Esophagus squamous epithelium (tissue), 5 donors: ENCODE measurements at places on chromosomes 16 and 17. TPM values are rescaled to one million over a fixed set of nuclear protein-coding genes. Genes with fewer than 3 reads are reported as not detected.

DNA sequence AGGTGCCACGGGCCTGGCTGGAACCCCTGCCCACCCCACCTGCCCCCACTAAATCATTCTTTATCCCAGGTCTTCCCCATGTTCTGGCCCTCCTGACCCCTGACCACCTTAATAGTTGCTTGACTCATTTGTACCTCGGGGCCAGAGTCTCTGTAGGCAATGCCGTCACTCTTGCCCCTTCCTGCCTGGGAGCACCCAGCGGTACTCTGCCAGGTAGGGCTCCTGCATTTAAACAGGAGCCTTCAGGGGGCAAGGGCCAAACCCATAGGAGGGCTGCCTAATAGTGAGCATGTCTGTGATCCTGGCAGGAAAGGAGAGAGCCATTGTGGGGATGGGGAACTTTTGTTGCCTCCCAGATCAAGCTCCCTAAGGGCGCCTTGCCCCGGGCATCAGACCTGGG, 8.8 kb upstream of the ITGA3 start:
- no peak for DNase-seq

GRCh38 chr16:5604770-5605169, 507.2 kb upstream of the EEF2KMT start:
- no peak for DNase-seq

DNA sequence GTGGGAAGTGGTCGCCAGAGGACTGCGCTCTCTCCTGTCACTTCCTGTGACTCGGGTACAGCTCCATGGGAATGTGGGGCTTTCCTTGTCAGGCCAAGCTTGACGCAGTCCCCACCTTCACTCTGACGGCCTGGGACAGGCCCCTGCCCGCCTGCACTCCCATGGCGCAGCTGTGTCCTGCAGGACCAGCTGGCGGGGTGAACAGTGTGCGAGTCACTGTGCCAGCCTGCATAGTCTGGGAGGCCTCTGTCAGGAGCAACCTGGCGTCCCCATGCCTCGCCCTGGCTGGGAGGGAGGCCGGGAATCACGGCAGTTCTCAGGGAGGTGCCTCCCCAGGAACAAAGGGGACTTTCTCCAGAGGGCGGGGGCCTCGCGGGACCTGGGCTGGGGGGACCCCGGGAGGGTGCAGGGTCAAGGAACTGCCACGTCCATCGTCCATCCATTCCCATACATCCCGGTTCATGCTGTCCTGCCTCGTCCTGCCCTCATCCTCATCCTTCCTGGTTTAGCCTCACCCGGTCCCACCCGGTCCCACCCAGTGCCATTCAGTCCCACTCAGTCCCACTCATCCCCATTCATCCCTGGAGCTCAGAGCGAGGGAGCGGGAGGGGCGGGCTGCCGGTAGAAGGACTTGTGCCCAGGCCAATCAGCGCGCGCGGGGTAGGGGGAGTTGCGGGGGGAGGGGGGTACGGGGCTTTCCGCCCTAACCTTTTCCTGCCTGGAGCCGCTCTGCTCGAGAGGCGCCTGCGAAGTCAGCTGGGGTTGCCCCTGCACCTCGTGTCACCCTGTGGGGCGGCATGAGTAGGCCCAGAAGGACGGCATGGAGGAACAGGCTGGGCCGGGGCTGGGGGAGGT, 13.4 kb downstream of the FLYWCH1 start:
- DNase-seq, result no peak

DNA sequence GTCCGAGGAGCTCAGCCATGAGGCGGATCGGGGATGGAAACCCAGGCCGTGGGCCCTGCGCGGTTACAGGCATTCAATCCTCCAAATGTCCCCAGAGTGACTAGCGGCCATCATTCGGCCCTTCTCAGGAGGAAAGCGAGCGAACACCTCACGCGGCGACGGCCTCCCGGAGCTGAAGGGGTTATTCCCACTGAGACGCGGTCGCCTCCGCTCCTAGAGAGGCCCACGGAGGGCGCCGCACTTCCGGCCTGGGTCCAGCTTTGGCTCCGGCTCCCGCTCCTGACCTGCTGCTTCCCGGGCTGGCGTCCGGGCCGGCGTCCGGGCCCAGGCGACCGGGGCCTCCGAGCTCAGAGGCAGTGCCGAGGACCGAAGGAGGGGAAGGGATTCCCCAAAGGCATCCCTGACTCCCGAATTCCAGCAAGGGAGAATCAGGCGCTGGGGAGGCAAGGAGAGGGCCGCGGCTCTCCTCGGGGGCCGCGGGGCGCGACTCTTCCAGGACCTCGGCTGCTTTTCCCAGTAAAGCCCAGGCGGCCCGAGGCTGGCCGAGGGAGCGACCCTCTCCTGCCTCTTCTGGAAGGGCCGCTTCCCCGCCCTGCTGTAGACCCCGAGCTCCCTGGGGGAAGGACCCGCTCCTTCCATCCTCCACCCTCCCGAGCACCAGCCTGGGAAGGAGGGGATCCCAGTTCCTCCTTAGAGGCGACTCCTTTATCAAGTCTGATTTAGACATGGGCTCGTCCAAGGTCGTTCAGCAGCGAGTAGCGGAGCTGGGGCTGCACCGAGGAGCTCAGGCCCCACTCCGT, 18.6 kb upstream of the ZNF629 start:
- DNase-seq, result no peak

DNA sequence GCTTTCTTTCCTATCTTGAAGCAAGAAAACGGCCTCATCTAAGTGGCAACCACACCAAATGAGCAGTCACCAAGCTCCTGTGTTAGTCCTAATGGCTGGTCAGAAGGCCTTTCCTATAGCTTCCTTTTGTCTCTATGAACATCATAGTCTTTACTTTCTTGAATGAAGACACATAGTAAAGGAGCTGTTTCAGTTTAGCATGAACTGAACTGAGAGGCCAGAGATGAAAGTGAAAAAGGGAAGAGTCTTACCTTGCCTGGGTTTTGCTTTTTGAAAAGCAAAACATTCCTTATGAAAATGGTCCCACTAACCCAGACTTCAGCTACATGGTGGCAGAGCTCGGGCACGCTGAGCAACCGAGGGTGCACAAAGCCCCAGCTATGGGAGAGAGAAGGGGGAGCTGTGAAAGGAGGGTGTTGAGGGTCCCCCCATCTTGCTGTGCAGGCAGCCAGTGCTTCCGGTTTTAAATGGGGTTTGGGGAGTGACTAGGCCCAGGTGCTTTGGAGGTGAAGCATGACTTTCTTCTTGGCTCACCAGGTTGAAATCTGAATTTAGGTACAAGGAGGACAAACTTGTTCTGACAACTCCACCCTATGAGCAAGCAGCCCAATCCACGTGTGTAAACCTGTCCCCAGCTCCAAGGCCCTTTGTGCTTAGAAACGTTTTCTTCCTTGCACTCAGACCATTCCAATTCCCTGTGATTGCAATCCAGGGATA, 9.1 kb upstream of the PSMC3IP start:
- DNase-seq, result no peak

- no peak for DNase-seq
These were observed 204.1 kb downstream of the COPRS start for GRCh38 chr17:31654936-31655335.

DNA sequence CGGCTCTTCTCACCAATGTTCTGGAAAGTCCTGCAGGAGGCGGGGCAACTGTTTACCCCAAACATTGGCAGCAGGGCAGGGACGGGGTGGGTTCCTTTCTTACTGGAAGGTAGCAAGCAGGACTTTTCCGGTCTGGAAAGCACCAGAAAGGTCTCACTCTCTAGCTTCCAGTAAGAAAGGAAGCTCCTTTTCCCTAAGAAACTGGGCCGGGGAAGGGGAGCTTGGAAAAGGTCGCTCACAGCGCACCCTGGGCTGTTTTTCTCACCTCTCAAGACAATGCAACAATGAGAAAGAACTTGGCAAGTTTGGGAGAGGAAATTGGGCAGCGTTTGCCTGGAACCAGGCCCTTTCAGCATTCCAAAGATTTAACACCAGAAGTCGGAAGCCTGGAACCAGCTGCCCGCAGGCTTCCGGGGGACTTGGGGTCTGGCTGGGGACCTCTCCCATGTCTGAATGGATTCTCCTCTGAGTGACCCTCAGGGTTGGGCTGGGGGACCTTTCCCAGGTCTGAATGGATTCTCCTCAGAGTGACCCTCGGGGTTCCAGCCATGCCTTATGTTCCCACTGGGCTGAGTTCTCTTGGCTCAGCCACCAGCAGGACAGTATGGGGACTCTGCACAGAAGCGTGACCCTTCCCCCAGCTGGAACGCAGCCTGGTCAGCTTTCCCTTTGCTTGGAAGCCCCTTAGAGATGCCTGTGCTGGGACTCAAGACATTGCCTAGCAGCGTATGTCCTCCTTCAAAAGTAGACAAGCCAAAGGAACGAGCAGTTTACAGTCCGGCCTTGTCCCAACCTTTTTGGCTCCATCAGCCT, 166.5 kb upstream of the PLCG2 start:
- DNase-seq, result no peak

DNA sequence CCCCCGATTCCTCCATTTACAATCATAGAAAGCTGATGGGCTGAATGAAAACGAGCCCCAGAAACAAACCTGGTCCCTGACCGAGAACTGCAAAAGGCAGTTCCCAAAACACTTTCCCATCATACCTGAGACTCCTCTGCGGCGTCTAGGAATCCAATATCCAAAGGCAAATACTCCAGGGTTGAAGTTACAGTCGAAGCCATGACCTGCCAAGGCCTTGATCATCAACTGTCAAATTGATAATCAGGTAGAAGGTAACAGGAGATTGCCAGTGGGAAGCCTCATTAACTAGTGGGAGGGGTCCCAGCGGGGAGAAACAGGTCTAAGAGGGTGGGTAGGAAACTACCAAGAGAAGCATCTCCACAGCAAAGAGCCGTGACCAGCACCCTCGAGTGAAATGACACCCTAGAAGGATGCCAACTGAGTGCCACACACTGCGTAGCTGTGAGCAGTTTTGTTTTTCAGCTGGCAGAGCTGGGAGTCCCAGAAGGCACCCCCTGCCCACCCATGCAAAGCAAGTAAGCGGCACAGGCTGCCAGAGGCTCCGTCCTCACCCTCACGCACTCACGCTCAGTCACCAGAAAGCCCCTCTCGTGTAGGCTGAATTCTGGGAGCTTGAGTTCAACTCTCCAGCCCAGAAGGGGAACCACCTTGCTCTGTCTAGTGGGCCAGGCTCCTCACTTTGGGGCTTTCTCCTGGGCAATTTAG, 146.1 kb downstream of the GAS7 start:
- no peak for DNase-seq

DNA sequence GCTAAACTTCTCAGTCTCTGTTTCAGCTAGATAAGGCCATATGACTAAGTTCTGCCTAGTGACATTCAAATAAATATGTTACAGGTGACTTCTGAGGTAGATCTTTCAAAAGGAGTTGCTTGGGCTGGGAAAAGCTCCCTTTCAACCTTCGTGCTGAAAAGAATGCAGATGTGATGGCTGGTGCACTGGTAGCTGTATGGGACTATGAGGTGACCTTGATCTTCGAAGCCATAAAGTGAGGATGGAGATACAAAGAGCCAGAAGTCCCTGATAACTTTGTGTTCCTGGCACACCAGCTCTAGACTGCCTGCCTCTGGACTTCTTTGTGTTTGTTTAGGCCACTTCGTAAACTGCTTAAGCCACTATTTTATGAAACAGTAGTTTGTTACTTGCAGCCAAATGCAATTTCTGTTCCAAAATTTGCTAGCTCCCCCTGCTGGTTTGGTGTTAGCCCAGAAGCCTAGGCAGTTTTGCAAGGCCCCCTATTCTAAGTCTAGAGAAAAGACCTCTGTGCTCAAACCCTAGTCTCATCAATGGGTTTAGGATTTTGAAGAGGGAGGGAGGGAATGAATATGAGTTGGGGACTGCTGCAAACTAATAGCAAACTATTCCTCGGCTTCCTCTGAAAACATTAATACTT, 23.3 kb upstream of the ERCC4 start:
- DNase-seq, result no peak

- DNase-seq, result no peak
These were observed 1.8 kb upstream of the CBFA2T3 start for GRCh38 chr16:88978608-88979346.

DNA sequence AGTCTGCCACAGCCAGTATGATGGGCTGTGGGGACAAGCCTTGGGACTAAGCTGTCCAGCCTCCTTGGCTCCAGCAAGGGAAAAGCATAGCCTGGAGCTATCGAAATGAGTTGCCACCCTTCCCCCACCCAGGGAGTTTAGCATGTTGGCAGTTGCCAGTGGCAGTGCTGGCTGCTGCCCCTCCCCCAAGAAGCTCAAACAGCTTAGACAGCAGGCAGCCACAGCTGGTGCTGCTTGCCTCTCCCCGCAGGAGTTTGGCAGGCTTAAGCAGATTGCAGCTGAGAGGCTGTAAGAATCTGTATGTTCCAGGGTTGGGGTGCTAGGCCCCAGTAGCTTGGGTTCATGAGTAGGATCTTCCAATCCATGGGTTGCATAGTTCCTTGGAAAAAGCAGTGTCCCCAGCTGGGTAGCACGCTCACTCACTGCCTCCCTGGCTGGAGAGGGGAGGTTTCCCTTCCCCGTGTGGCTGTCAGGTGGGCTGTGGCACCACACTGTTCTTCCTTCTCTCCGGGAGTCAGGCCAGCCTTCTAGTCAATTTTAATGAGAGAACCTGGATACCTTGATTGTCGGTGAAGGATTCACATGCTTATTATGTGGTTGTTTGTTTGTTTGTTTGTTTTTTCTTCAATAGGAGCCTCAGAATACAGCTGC, 506.1 kb downstream of the CDH11 start:
- DNase-seq, result no peak

METTL16 gene
- total RNA-seq, result 31.5 TPM

CD300LG gene
- 2.3 TPM for total RNA-seq

ZNF597 gene
- 1.0 TPM for total RNA-seq

CD300E gene
- total RNA-seq, result 0.18 TPM

ADAD2 gene
- total RNA-seq, result 4.2 TPM
